ENCODE measurements at places on chromosomes 12 and 14. TPM values are rescaled to one million over a fixed set of nuclear protein-coding genes. Genes with fewer than 3 reads are reported as not detected.

KRT75 gene
- not detected for total RNA-seq

- no peak for DNase-seq
- H3K4me3 ChIP-seq = no peak overlapping the region
- H3K27ac ChIP-seq = no peak overlapping the region
- H3K27me3 ChIP-seq = no peaks in the 10 kb centered on the region
- H3K36me3 ChIP-seq = no peaks in the 10 kb centered on the region
Measured at GRCh38 chr12:39331539-39332261, 111.2 kb downstream of the KIF21A start.

DNA sequence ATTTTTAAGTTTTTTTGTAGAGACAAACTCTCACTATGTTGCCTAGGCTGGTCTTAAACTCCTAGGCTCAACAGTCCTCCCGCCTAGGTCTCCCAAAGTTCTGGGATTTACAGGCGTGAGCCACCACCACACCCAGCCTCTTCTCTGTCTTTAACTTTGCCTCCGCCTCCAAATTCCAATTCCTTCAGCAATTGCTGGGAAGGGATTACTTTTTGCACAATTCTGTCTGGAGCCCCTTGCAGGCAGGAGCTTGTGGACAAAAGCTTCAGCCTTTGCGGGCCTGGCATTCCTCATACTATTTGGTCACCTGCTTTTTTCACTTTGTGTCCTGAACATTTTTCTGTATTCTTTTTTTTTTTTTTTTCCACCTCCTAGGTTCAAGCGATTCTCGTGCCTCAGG lies 26.0 kb downstream of the SH2B3 start:
- no peak overlapping the region for H3K4me3 ChIP-seq
- no peak overlapping the region for H3K27ac ChIP-seq
- no peaks in the 10 kb centered on the region for H3K36me3 ChIP-seq
- H3K4me1 ChIP-seq = peaks cover 28% of the 10 kb centered on the region
- DNase-seq = no peak
- no peaks in the 10 kb centered on the region for H3K27me3 ChIP-seq

SLC7A7 gene
- total RNA-seq = 1.4 TPM

PPP1R3E gene
- 1.3 TPM for total RNA-seq

DNA sequence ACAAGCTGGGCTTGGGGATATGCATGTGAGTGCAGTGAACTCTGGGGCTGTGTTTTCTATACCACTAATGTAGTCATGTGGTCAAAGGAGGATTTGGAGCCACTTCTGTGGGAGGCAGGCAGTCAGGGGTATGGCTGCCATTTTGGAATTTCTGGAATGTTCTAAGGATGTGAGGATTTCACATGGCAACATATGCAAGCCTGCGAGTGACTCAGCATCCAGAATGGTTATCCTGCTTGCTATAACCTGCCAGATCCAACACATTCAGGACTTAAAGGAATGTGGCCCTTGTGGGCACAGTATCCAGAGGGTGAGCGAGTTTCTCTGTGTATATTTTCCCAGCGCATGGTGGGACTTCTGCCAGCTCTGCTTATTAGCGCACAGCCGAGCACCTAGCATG lies 249.2 kb upstream of the PWP1 start:
- peak; percentile 83 for DNase-seq
- no peak overlapping the region for H3K27ac ChIP-seq
- H3K4me3 ChIP-seq = no peak overlapping the region
- H3K36me3 ChIP-seq = no peaks in the 10 kb centered on the region
- H3K27me3 ChIP-seq = no peaks in the 10 kb centered on the region
- peaks cover 3% of the 10 kb centered on the region for H3K4me1 ChIP-seq

CEP170B gene
- 3.6 TPM for total RNA-seq

DNA sequence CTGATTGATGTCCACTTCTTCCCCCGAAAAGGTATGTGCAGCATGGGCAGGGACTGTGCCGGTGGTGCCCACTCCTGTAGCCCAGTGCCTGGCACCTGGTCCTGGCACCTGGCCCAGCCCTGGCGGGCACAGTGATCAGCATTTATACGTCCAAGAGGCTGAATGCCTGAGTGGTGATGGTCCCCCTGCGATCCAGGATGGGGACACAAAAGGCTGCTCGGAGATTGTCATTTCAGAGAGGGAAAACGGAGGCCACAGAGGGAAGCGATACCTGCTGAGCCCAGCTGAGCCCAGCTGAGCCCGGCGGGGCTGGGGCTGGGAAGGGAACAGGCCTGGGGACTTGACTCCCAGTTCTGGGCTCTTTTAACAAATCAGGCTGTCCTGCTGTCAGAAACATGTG lies 55.8 kb downstream of the PRIMA1 start:
- no peak for DNase-seq
- H3K27me3 ChIP-seq = no peaks in the 10 kb centered on the region
- H3K4me3 ChIP-seq = no peak overlapping the region

DNA sequence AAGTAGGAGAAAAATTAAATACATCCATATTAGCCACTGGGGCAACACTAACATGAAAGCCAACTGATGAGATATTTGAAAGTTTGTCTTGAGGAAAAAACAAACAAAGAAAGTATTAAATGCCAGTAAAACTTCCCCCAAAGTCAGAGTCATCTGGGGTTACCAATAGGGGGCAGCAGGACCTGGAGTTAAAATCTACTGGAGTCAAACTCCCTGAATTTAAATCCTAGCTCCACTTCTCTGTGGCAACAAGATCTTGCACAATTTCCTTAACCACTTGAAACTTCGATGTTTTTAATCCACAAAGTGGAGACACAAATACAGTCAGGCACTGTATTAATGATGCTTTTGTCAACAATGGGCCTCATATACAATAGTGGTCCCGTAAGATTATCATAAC lies 14.4 kb downstream of the PLEKHG7 start:
- no peak overlapping the region for H3K4me3 ChIP-seq
- peaks cover 5% of the 10 kb centered on the region for H3K4me1 ChIP-seq
- peak; percentile 38 for DNase-seq
- no peaks in the 10 kb centered on the region for H3K36me3 ChIP-seq

DNA sequence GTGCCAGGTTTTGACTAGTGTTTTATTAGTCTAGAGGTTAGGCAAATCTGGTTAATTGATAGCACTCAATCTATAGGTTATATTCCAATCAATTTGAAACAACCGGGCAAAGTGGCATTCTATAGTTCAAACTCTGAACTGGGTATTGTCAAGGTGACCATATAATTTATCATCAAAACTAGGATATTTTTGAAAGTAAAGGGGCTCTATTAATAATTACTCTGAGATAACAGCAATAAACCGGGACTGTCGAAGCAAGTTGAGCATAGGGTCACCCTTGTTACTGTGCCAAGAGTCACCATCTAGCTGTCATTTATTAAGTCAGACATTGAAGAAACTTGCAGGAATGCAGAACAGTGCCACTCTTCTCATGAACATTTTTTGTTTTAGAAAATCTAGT lies 321.2 kb downstream of the RAD51B start:
- H3K27ac ChIP-seq = peak overlapping the region; percentile 55
- H3K4me3 ChIP-seq = no peak overlapping the region
- H3K27me3 ChIP-seq = no peaks in the 10 kb centered on the region
- peaks cover 20% of the 10 kb centered on the region for H3K4me1 ChIP-seq
- no peak for DNase-seq

DNA sequence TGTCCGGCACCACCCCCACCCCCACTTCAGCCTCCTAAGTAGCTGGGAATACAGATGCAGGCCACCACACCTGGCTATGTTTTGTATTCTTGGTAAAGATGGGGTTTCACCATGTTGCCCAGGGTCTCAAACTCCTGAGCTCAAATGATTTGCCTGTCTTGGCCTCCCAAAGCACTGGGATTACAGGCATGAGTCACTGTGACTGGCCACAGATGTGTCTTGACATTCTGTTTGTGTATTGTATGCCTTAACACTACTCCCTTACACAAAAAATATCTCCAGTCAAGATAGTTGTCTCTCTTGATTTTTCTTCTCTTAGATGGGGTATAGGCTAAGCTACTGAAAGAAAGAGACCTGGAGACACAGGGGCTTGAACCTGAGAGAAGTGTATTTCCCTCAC lies 17.6 kb downstream of the CLEC14A start:
- peaks cover 6% of the 10 kb centered on the region for H3K4me1 ChIP-seq
- peak overlapping the region; percentile 36 for H3K27ac ChIP-seq
- no peaks in the 10 kb centered on the region for H3K36me3 ChIP-seq
- peak; percentile 73 for DNase-seq

TAS2R7 gene
- total RNA-seq = not detected

DNA sequence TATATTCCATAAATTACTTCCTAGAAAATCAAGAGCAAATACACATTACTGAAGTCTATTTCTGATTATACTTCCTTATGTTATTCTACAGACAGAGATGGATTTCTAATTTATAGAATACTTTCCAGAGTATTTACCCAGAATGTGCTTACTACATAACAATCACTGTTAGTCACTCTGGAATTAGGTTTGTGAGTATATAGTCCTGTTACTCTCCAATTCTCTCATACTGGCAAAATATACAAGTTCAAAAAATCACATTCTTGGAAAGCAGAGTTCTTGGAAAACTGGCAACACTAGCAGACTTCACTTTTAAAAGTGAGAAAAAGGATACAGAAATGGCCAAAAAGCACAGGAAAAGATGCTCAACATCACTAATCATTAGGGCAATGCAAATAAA lies 7.3 kb downstream of the PPP2R5E start:
- no peak overlapping the region for H3K4me3 ChIP-seq
- H3K4me1 ChIP-seq = no peaks in the 10 kb centered on the region

TMEM19 gene
- total RNA-seq = 43.9 TPM

GRCh38 chr14:76154539-76155126 lies 2.9 kb downstream of the GPATCH2L start:
- H3K4me1 ChIP-seq = peaks cover 8% of the 10 kb centered on the region
- peaks cover 23% of the 10 kb centered on the region for H3K36me3 ChIP-seq
- H3K4me3 ChIP-seq = no peak overlapping the region
- H3K27ac ChIP-seq = no peak overlapping the region
- DNase-seq = no peak

CELA1 gene
- not detected for total RNA-seq

HSPB8 gene
- 12.9 TPM for total RNA-seq

MYF6 gene
- total RNA-seq = not detected

GRCh38 chr14:101234244-101234937 lies 326.9 kb upstream of the DIO3 start:
- no peaks in the 10 kb centered on the region for H3K4me1 ChIP-seq
- H3K36me3 ChIP-seq = no peaks in the 10 kb centered on the region

OVCH1 gene
- total RNA-seq = 0.18 TPM

DNA sequence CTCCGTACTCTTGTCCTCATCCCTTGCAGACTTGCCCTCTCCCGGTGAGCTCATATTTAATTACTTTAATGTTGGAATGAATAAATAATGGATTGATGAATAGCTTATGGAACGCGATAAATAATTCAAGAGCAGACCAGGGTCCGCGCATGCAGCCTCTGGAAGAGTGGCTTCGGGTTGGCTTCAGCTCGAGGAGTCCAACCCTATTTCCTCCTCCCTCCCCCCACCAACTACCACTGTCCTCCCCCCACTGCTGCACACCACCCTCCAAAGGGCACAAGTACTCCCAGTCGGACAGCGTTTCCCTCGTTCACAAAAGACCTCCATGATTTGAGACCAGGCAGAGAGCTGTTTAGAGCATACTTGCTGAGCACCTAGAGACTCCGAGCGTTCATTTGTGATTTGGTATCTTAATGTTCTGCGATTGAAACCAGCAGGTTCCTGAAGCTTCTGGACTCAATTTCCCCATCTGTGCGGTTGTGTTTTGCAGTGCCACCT lies 647 bp upstream of the SIX1 start:
- H3K27me3 ChIP-seq = no peaks in the 10 kb centered on the region
- peak overlapping the region; percentile 46 for H3K27ac ChIP-seq
- peak overlapping the region; percentile 74 for H3K4me3 ChIP-seq
- H3K4me1 ChIP-seq = peaks cover 10% of the 10 kb centered on the region
- peak; percentile 60 for DNase-seq

PLCZ1 gene
- total RNA-seq = not detected

FGF23 gene
- not detected for total RNA-seq

SERPINA9 gene
- under 0.01 TPM for total RNA-seq

WSCD2 gene
- not detected for total RNA-seq

DNA sequence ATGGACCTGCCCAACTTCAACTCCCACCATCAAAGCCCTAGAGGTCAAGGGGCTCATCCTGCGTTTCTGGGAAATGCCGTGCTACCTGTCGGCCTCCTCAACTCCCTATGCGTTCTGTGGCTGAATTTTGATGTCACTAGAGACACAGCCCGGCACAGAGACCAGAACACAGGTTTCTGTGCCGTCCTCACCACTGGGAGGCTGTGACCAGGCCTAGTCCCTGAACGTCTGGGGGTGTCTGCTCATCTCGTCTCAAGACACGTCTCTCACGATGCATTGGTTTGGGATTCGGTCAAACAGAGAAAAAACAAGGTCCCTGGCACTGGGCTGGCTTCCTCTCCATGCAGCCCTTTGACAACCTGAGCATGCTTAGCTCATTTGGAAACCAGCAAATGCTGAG lies 33.5 kb downstream of the SLC15A4 start:
- H3K4me1 ChIP-seq = no peaks in the 10 kb centered on the region
- H3K4me3 ChIP-seq = no peak overlapping the region
- H3K27ac ChIP-seq = no peak overlapping the region
- H3K27me3 ChIP-seq = no peaks in the 10 kb centered on the region

HCAR3 gene
- total RNA-seq = not detected

DERA gene
- total RNA-seq = 58.6 TPM

ALG10 gene
- total RNA-seq = 9.7 TPM

GRCh38 chr12:21577516-21577915 lies 27.1 kb downstream of the GYS2 start:
- H3K4me1 ChIP-seq = no peaks in the 10 kb centered on the region
- H3K27me3 ChIP-seq = no peaks in the 10 kb centered on the region
- no peak overlapping the region for H3K4me3 ChIP-seq
- H3K27ac ChIP-seq = no peak overlapping the region
- no peak for DNase-seq

- H3K4me1 ChIP-seq = no peaks in the 10 kb centered on the region
- H3K36me3 ChIP-seq = no peaks in the 10 kb centered on the region
- no peak for DNase-seq
Measured at GRCh38 chr14:87691042-87691881, 301.7 kb downstream of the GALC start.

GRCh38 chr14:85702191-85702590 lies 172.2 kb downstream of the FLRT2 start:
- no peaks in the 10 kb centered on the region for H3K36me3 ChIP-seq
- H3K4me3 ChIP-seq = no peak overlapping the region
- H3K27me3 ChIP-seq = no peaks in the 10 kb centered on the region
- H3K27ac ChIP-seq = no peak overlapping the region

DNA sequence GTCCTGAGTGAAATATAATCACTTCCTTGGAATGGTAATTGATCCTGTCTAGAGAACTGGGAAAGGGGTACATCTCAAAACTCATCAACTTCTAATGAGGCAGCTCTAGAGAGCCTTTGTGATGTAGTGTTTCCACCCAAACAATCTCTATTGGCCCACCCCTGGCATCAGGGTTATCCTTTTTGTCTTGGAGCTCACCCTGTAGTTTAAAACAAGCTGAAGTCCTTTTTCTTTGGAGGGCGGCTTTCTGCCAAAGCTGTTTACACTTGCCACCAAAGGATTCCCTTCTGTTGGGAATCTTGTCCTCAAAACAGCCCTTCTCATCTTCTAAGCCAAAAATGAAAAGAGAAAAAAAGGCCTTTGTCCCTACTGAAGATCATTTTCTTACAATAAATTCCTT lies 60.6 kb upstream of the GTF2A1 start:
- H3K27me3 ChIP-seq = no peaks in the 10 kb centered on the region
- H3K4me1 ChIP-seq = no peaks in the 10 kb centered on the region
- DNase-seq = no peak
- no peak overlapping the region for H3K27ac ChIP-seq
- H3K36me3 ChIP-seq = no peaks in the 10 kb centered on the region
- no peak overlapping the region for H3K4me3 ChIP-seq
